Hematopoietic multipotent progenitor cell treated with erythropoietin and hydrocortisone succinate and interleukin-3 and kit ligand, for 17 days (in vitro differentiated cells): ENCODE measurements at places on chromosomes 7 and 10.
A peak's percentile ranks its signal among the peaks of the same experiment; 100 is the strongest.

- DNase-seq: no peak
Measured at GRCh38 chr10:52027055-52027705, 286.9 kb upstream of the DKK1 start.

GRCh38 chr7:47221826-47222225 lies 360.1 kb downstream of the TNS3 start:
- DNase-seq: no peak

DNA sequence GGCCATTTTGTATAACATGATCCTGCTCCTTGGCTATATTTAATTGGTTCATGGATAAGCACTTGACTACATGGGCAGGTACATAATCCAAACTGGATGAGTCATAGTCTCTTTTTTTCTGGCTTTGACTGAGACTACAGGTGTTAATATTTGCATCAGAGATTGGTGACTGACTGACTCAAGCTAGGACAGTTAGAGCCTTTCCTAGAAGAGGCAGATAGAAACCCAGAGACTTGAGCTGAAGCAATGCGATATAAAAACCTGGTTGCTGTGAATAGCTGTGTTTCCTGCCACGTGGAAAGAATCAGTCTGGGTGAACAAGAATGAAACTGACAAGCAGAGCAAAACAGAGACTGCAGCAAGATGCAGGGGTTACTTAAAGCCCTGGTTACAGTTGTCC lies 81.0 kb downstream of the SAMD9 start:
- no peak for DNase-seq

DNA sequence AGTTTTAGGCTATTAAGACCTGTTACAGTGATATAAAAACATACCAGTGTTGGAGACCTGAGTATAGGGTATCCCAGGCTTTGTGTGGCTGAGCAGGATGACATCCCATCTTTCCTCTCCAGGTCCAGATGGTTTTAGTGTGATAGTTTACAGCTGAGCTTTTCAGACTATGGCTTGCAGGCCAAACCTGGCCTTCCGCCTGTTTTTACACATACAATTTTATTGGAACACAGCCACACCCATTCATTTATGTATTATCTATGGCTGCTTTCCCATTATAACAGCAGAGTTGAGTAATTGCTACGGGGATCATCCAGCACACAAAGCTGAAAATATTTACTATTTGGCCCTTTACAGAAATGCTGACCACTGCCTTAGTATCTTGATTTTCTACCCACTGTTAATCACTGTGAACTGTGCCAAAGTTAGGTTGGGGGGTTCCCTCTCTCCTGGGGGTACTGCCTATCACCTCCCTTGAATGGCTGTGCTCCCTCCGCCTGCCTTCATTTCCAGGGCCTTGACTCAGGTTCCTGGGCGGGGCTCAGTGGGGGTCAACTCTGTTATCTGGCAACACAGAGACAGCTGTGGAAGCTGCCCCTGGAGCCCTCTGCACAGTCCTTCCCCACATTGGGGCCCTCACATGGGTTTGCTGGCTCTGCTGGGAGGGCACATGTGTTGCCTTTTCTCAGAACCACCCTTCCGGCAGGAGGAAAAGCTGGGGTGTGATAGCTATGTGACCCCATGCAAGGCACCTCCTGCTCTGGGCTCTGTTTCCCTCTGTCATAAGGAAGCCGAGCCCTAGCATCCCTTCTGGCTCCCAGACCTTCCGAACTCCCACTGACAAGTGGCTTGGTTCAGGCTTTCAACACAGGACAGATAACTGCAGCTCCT lies 40.3 kb upstream of the SH2D4B start:
- DNase-seq: peak; percentile 71

GRCh38 chr7:102390697-102391484 lies 5.3 kb upstream of the PRKRIP1 start:
- peak; percentile 81 for DNase-seq

DNA sequence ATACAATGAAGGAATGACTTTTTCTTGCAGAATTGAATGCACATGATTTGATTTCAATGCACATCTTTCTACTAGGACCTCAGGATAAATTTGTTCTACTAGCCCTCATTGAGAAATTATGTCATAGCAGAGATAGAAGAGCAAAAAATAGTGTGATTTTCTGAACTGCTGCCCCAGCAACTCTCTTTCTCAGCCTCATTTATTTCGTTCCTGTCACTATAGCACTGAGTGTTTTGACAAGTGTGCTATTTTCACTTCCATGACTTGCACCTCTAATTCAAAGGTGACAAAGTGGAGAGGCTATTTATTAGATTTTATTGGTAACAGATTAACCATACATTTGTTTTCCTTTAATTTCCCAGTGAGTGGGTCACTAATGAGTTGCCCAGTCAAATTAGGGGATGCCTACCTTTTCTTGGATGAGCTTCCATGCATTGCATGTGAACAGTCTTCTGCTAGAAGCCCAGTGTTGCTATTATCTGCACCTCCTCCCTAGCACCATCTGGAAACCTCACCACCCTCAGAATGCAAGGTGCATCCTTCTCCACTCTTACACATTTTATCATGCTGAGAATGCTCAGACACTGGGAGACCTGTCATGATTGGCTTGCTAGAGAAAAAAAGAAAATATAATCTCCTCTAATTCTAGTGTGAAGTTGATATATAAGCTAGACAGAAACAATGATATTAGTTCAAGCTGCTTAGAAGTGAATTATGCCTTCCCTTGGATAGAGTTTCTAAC lies 119.6 kb upstream of the CTTNBP2 start:
- DNase-seq: no peak
